Esophagus muscularis mucosa (tissue), 4 donors: ENCODE measurements at places on chromosomes 12 and 14. TPM values are rescaled to one million over a fixed set of nuclear protein-coding genes. Genes with fewer than 3 reads are reported as not detected.

DNA sequence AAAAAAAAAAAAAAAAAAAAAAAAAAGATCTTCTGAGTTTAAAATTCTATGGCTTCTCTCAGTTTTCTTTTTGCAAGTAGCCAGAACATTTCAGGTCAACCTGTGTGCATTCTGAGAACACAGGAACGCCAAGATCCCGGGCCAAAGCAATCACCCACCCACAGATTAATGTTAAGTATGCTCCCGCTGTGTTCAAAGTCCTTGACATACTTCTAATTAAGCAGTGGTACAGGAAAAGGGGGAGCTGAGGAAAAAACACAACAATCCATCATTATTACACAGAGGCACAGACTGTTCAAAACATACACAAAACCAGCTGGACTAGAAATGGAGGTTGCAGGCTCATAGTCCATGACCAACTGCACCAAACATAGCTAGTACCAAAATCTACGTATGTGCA, 2.8 kb downstream of the FBXO21 start:
- peaks cover 25% of the 10 kb centered on the region for H3K4me1 ChIP-seq
- peaks cover 38% of the 10 kb centered on the region for H3K36me3 ChIP-seq
- H3K27ac ChIP-seq: no peak overlapping the region
- H3K4me3 ChIP-seq: no peak overlapping the region

- H3K4me1 ChIP-seq: peaks cover 48% of the 10 kb centered on the region
- H3K27me3 ChIP-seq: no peaks in the 10 kb centered on the region
- DNase-seq: peak; percentile 93
- no peak overlapping the region for H3K4me3 ChIP-seq
These were observed 189.6 kb downstream of the DUSP6 start for GRCh38 chr12:89162589-89163261.

SLC6A15 gene
- 1.3 TPM for total RNA-seq

GRCh38 chr12:62847709-62848108, 87.2 kb downstream of the PPM1H start:
- H3K36me3 ChIP-seq: no peaks in the 10 kb centered on the region
- no peak overlapping the region for H3K27ac ChIP-seq
- H3K4me1 ChIP-seq: peaks cover 8% of the 10 kb centered on the region
- H3K27me3 ChIP-seq: no peaks in the 10 kb centered on the region
- H3K4me3 ChIP-seq: no peak overlapping the region

DNA sequence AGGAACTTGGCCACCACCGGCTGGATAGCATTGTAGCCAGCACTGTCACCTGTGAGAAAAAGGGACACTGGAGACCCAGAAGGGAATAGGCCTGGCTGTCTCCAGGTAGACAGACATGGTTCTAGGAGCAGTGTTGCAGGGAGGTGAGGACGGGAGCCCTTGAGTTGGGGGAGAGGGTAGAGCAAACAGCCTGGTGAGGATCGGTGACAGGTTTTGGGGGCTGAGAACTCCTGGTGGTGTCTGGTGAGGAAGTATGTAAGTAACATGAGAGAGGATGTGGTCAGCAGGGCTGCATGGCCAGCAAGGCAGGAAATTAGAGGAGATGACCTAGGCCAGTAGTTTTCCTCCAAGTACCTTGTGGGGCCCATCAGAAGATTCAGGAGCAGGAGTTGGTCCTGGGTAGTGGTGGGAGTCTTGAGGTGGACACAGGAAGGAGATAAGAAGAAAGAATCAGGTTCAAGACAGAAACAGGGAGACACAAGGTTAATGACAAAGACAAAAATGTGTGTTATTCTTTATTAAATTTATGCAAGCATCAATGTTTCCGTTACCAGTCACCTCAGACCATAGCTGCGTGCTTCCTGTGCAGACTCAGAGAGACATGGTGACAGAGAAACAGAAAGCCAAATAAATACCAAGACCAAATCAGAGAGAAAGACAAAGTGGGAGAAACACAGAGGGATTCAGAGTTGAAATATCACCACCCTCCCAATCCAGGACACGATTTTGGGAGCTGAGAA, at the start of gene ARHGAP9:
ARHGAP9 (minus strand) TSS at position 491 of the 740 bp plus-strand sequence; CDS start at position 31, 460 bp downstream.
- no peak for DNase-seq
- H3K27me3 ChIP-seq: peaks cover 27% of the 10 kb centered on the region
- no peak within 1 kb of the TSS for H3K4me3 ChIP-seq
- H3K27ac ChIP-seq: peak within 1 kb of the TSS; percentile 60

- peaks cover 38% of the 10 kb centered on the region for H3K36me3 ChIP-seq
- H3K27ac ChIP-seq: no peak overlapping the region
- H3K4me3 ChIP-seq: no peak overlapping the region
- no peaks in the 10 kb centered on the region for H3K27me3 ChIP-seq
These were observed 12.7 kb downstream of the ACVRL1 start for GRCh38 chr12:51920046-51920445.

GRCh38 chr12:24948757-24949722, at the start of gene BCAT1:
TSS of gene BCAT1 (minus strand) at chr12:24949101. CDS start at chr12:24948932, 169 bp downstream.
- peaks cover 11% of the 10 kb centered on the region for H3K4me1 ChIP-seq
- H3K27ac ChIP-seq: peak within 1 kb of the TSS; percentile 13
- no peaks in the 10 kb centered on the region for H3K27me3 ChIP-seq
- H3K4me3 ChIP-seq: peak within 1 kb of the TSS; percentile 70

GRCh38 chr14:57883061-57883460, 17.2 kb upstream of the SLC35F4 start:
- no peak overlapping the region for H3K27ac ChIP-seq
- H3K36me3 ChIP-seq: no peaks in the 10 kb centered on the region
- H3K27me3 ChIP-seq: no peaks in the 10 kb centered on the region
- H3K4me3 ChIP-seq: no peak overlapping the region

DNA sequence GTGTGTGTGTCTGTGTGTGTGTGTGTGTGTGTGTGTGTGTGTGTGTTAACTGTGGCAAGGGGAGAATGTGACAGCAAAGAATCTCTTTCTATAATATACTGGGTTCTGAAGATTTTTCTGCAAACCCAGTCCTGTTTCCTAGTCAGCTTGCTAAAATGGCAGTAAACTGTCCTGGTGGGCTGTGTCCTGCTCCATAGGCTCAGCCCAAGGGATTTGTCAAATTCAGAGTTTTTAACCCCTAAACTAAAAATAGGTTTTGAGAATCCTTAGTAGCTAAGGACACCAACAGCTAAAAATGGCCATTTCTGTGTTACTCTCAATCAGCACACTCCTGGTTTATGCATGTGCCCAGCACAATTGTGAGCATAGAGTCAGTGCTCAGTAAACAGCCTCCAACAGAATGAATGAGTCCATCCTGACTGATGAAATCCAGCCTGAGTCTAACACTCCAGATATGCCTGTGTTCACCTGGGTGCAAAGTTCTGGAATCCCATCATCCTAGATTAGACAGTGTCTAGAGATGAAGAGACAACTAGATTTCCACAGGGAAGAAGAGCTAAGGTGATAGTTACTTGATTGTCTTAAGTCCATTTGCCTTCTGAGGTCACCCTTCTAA, 192.6 kb downstream of the TTC6 start:
- H3K27ac ChIP-seq: no peak overlapping the region
- no peak overlapping the region for H3K4me3 ChIP-seq
- no peak for DNase-seq
- no peaks in the 10 kb centered on the region for H3K27me3 ChIP-seq

GRCh38 chr12:23303220-23303619, 646.2 kb downstream of the SOX5 start:
- no peaks in the 10 kb centered on the region for H3K36me3 ChIP-seq
- H3K27ac ChIP-seq: no peak overlapping the region
- no peak overlapping the region for H3K4me3 ChIP-seq
- H3K27me3 ChIP-seq: no peaks in the 10 kb centered on the region
- no peaks in the 10 kb centered on the region for H3K4me1 ChIP-seq

HOXC4 gene
- 0.83 TPM for total RNA-seq

FICD gene
- total RNA-seq: 5.8 TPM

DNA sequence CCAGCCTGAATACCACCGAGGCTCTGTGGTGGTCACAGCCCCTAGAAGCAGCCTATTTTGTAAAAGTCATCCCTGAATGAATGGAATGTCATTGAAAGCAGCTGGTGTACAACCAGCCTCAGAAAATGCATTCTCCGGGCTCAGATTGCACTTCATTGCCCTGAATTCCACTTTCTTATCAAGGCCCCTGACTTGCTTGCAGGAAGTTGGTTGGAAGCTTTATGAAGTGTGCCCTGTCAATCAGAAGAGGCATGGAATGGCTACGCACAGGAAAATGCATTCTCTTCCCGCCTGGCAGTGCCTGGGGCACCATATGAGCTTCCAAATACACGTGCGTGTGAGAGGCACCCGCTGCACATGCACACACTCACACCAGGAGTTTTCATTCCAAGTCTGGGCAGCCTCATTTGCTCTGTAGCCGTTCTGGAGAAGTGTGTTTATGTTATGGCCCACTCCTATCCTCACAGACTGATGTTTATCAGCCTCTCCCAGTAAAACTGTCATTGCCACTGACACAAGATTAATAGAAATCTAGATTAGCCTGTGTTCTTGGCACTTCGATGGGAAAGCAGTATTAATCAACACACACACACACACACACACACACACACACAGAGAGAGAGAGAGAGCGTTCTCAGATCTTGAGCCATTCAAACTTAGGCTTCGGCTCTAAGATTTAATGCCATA, 63.9 kb downstream of the NUAK1 start:
- H3K4me1 ChIP-seq: peaks cover 63% of the 10 kb centered on the region
- no peaks in the 10 kb centered on the region for H3K36me3 ChIP-seq
- no peak overlapping the region for H3K27ac ChIP-seq
- DNase-seq: peak; percentile 45

DNA sequence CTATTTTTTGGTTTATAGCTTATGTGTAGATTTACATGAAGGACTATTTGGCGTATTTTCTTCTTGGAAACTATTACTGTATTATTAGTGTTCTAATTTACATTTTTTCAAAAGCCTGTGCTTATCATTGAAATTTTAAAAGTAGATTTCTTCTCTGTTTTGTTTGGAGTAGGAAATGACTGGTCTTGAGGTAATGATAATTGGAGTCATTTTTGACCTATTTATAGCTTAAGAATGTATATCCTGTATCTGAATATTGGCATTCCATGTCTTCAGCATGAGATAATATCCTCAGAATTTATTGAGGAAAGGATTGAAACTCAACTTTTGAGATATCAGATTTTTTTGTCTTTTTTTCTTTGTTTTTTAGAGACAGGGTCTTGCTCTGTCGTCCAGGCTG, 193.4 kb downstream of the ERC1 start:
- H3K27ac ChIP-seq: no peak overlapping the region
- H3K4me3 ChIP-seq: no peak overlapping the region
- H3K36me3 ChIP-seq: peaks cover 80% of the 10 kb centered on the region
- H3K4me1 ChIP-seq: no peaks in the 10 kb centered on the region
- DNase-seq: no peak
- H3K27me3 ChIP-seq: no peaks in the 10 kb centered on the region

HOXC9 gene
- not detected for total RNA-seq

SYT10 gene
- 0.45 TPM for total RNA-seq

MYO1H gene
- total RNA-seq: not detected

- H3K27ac ChIP-seq: no peak overlapping the region
- H3K36me3 ChIP-seq: no peaks in the 10 kb centered on the region
- no peak overlapping the region for H3K4me3 ChIP-seq
- no peak for DNase-seq
- no peaks in the 10 kb centered on the region for H3K27me3 ChIP-seq
- H3K4me1 ChIP-seq: no peaks in the 10 kb centered on the region
These were observed 7.4 kb downstream of the CLEC14A start for GRCh38 chr14:38248321-38249028.

DNA sequence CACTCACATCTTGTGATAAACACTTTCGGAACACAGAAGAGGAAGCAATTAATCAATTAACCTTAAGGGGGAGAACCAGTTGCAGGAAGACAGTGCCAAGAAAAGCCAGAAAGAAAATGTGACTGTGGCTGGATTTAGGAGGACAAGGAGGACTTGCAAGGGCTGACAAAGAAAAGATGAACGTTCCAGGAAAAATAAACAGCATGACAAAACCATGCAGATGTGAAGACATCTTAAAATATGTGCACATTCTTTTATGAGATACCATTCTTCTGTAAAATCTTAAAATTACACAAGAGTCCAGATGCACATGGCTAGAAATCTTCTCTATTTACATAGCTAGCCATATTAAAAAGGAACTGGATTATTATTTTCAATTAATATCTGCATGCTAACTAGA, 33.4 kb downstream of the KITLG start:
- DNase-seq: no peak
- H3K36me3 ChIP-seq: no peaks in the 10 kb centered on the region
- H3K4me3 ChIP-seq: no peak overlapping the region
- H3K27me3 ChIP-seq: no peaks in the 10 kb centered on the region
- no peak overlapping the region for H3K27ac ChIP-seq

OTOGL gene
- 1.6 TPM for total RNA-seq

GRCh38 chr12:3803865-3804472, 51.1 kb upstream of the CRACR2A start:
- no peak overlapping the region for H3K27ac ChIP-seq
- no peaks in the 10 kb centered on the region for H3K36me3 ChIP-seq
- H3K4me1 ChIP-seq: no peaks in the 10 kb centered on the region
- H3K27me3 ChIP-seq: no peaks in the 10 kb centered on the region
- no peak overlapping the region for H3K4me3 ChIP-seq
- DNase-seq: no peak

GPR84 gene
- not detected for total RNA-seq

MMP17 gene
- 5.3 TPM for total RNA-seq

ADSS1 gene
- total RNA-seq: 5.3 TPM

DNA sequence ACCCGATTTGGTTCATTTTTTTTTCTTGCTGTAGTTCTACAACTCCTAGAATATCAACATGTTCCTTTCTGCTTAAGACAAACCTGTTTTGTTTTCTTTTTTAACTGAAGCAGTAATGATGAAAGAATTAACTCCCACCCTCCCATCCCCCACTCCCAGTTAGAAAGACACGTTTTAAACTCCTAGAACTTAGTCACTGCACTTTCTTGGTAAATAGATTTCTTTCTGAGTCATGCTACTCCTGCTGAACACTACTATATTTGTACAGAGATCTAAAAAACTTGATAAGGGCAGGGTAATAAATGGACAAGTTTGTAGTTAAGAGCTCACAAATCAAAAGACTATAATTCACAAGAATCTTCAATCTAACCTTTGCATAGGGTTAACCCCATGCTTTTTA, 118.9 kb upstream of the PTPRB start:
- no peak for DNase-seq
- H3K27ac ChIP-seq: no peak overlapping the region
- no peak overlapping the region for H3K4me3 ChIP-seq
- H3K36me3 ChIP-seq: no peaks in the 10 kb centered on the region

- no peaks in the 10 kb centered on the region for H3K27me3 ChIP-seq
- H3K4me3 ChIP-seq: no peak overlapping the region
- H3K36me3 ChIP-seq: peaks cover 49% of the 10 kb centered on the region
- peaks cover 25% of the 10 kb centered on the region for H3K4me1 ChIP-seq
These were observed 239.2 kb upstream of the FKBP4 start for GRCh38 chr12:2555487-2556082.

RGS6 gene
- 2.4 TPM for total RNA-seq

- H3K36me3 ChIP-seq: no peaks in the 10 kb centered on the region
- DNase-seq: no peak
- no peak overlapping the region for H3K27ac ChIP-seq
- peaks cover 34% of the 10 kb centered on the region for H3K27me3 ChIP-seq
These were observed 25.4 kb downstream of the FAM222A start for GRCh38 chr12:109738878-109739665.

RNF212B gene
- total RNA-seq: not detected
